Tibial nerve (tissue), 4 donors: ENCODE measurements at places on chromosomes 12 and 14. TPM values are rescaled to one million over a fixed set of nuclear protein-coding genes. Genes with fewer than 3 reads are reported as not detected.

GRCh38 chr12:2999265-2999841 is 40.2 kb downstream of the TEAD4 start:
- no peak overlapping the region for H3K27ac ChIP-seq
- H3K4me1 ChIP-seq, result no peaks in the 10 kb centered on the region
- no peaks in the 10 kb centered on the region for H3K36me3 ChIP-seq
- no peak for DNase-seq
- no peak overlapping the region for H3K4me3 ChIP-seq

GRCh38 chr14:66038618-66039017 is 447.6 kb upstream of the CCDC196 start:
- no peaks in the 10 kb centered on the region for H3K36me3 ChIP-seq
- peak; percentile 44 for DNase-seq
- H3K27ac ChIP-seq, result peak overlapping the region; percentile 3
- no peaks in the 10 kb centered on the region for H3K27me3 ChIP-seq

GRCh38 chr12:2559931-2560330 is 234.8 kb upstream of the FKBP4 start:
- H3K36me3 ChIP-seq, result no peaks in the 10 kb centered on the region
- H3K4me1 ChIP-seq, result no peaks in the 10 kb centered on the region
- no peak for DNase-seq
- H3K27ac ChIP-seq, result no peak overlapping the region
- no peaks in the 10 kb centered on the region for H3K27me3 ChIP-seq
- H3K4me3 ChIP-seq, result no peak overlapping the region

DNA sequence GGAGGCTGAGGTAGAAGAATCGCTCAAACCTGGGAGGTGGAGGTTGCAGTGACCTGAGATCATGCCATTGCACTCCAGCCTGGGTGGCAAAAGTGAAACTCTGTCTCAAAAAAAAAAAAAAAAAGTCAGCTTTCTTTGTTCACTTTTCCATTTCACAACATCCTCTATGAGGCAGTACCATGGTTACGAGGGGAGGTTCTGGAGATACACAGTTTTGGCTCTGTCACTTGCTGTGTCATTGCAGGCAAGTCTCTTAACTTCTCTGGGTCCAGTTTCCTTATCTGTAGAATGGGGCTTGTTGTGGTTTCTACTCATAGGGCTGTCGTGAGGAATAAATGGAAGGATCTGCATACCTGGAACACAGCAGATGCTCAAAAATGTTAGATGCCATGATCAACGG is 75.6 kb upstream of the SLC24A4 start:
- H3K36me3 ChIP-seq, result no peaks in the 10 kb centered on the region
- H3K4me3 ChIP-seq, result no peak overlapping the region
- no peaks in the 10 kb centered on the region for H3K27me3 ChIP-seq
- no peak overlapping the region for H3K27ac ChIP-seq
- no peak for DNase-seq
- H3K4me1 ChIP-seq, result no peaks in the 10 kb centered on the region

- DNase-seq, result no peak
- peak overlapping the region; percentile 56 for H3K4me3 ChIP-seq
- H3K4me1 ChIP-seq, result peaks cover 6% of the 10 kb centered on the region
- H3K27ac ChIP-seq, result peak overlapping the region; percentile 94
- peaks cover 30% of the 10 kb centered on the region for H3K27me3 ChIP-seq
These were observed 1.8 kb upstream of the LRFN5 start for GRCh38 chr14:41604721-41605531.

- no peak overlapping the region for H3K4me3 ChIP-seq
- no peak for DNase-seq
- no peaks in the 10 kb centered on the region for H3K27me3 ChIP-seq
- no peaks in the 10 kb centered on the region for H3K4me1 ChIP-seq
These were observed 21.8 kb upstream of the TRIM9 start for GRCh38 chr14:51116682-51117081.

DNA sequence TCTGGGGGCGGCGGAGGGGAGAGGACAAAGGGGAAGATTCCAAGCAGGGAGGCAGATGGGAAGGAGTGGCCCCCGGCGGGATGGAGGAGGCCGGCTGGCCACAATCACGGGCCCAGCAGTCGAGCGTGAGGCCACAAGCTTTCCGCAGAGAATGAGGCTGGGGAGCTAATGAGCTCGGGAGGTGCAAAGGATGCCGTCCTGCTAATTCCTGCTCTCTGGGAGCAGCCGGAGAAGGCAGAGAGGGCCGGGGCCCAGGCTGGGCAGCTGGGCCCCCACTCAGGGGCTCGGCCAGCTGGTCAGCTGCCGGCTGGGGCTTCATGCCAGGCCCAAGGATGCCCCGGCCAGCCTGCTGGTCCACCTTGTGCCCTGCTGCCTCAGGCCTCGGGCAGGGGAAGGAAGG is 98.1 kb upstream of the LHX5 start:
- H3K4me1 ChIP-seq, result no peaks in the 10 kb centered on the region
- H3K27ac ChIP-seq, result no peak overlapping the region
- H3K4me3 ChIP-seq, result no peak overlapping the region
- peaks cover 3% of the 10 kb centered on the region for H3K27me3 ChIP-seq
- no peaks in the 10 kb centered on the region for H3K36me3 ChIP-seq

- peak overlapping the region; percentile 96 for H3K27ac ChIP-seq
- H3K36me3 ChIP-seq, result no peaks in the 10 kb centered on the region
- H3K27me3 ChIP-seq, result no peaks in the 10 kb centered on the region
- peaks cover 5% of the 10 kb centered on the region for H3K4me1 ChIP-seq
- DNase-seq, result no peak
These were observed 9.5 kb upstream of the SP7 start for GRCh38 chr12:53345486-53346188.

DNA sequence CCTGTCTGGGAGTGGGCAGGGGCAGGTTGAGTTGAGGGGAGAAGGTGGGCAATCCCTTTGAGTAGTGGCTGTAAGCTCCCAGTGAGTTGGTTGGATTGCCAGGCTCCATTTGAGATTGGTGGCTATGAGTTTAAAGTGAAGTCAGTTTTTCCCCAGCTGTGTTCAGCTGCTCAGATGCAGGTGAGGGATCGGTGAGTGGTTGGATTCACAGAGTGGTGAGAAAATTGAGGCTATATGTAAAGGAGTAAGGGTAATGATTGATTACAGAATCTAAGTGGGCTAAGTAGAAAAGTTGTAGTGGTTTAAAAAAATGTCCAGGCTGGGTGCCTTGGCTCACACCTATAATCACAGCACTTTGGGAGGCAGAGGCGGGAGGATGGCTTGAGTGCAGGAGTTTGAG is 68.6 kb downstream of the GLRX5 start:
- H3K27me3 ChIP-seq, result peaks cover 15% of the 10 kb centered on the region
- no peaks in the 10 kb centered on the region for H3K36me3 ChIP-seq
- H3K27ac ChIP-seq, result no peak overlapping the region
- DNase-seq, result no peak
- H3K4me3 ChIP-seq, result no peak overlapping the region
- no peaks in the 10 kb centered on the region for H3K4me1 ChIP-seq

- no peaks in the 10 kb centered on the region for H3K36me3 ChIP-seq
- no peaks in the 10 kb centered on the region for H3K27me3 ChIP-seq
- H3K4me1 ChIP-seq, result peaks cover 13% of the 10 kb centered on the region
- no peak for DNase-seq
- no peak overlapping the region for H3K4me3 ChIP-seq
These were observed 235.2 kb upstream of the AMIGO2 start for GRCh38 chr12:47314996-47315395.

DNA sequence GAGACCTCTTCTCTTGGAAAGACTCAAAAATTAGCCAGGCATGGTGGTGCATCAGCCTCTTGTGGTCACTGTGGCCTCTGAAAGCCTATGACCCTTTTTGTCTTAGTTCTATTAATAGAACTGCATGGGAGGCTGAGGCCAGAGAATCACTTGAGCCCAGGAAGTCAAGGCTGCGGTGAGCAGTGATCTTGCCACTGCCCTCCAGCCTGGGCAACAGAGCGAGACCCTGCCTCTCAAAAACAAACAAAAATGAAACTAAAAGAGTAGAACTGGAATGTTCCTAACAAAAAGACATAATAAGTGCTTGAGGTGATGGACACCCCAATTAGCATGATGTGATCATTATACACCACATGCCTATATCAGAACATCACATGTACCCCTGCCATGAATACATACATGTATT is 197.0 kb upstream of the EEA1 start:
- H3K4me1 ChIP-seq, result no peaks in the 10 kb centered on the region
- H3K27ac ChIP-seq, result no peak overlapping the region
- H3K4me3 ChIP-seq, result no peak overlapping the region
- H3K27me3 ChIP-seq, result no peaks in the 10 kb centered on the region

- no peaks in the 10 kb centered on the region for H3K4me1 ChIP-seq
- no peak overlapping the region for H3K27ac ChIP-seq
- no peak overlapping the region for H3K4me3 ChIP-seq
- H3K36me3 ChIP-seq, result peaks cover 21% of the 10 kb centered on the region
These were observed 44.9 kb downstream of the EID3 start for GRCh38 chr12:104348283-104348993.

DNA sequence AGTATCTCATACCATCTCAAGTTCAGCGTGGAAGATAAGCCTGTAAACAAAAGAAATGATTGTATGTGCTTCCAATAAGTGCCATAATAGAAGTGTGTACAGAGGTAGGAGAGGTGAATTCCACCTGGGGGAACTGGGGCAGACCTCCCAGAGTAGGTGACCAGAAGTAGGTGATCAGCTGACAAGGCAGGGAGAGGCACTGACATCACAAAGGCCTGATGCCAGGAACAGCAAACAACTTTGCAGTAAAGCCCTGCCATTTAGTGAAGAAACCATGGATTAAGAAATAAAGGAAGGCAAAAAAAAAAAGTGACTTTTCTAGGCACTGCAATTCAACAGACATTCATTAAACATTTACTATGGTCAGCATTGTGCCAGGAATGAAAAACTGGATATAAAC is 31.1 kb downstream of the NR1H4 start:
- H3K4me1 ChIP-seq, result no peaks in the 10 kb centered on the region
- no peak for DNase-seq
- no peak overlapping the region for H3K27ac ChIP-seq
- no peaks in the 10 kb centered on the region for H3K27me3 ChIP-seq
- H3K4me3 ChIP-seq, result no peak overlapping the region
- H3K36me3 ChIP-seq, result no peaks in the 10 kb centered on the region

- H3K36me3 ChIP-seq, result no peaks in the 10 kb centered on the region
These were observed 1885.8 kb upstream of the SEL1L start for GRCh38 chr14:83419420-83419819.

- no peak for DNase-seq
- H3K4me3 ChIP-seq, result no peak overlapping the region
These were observed 217.0 kb downstream of the GPHN start for GRCh38 chr14:66724996-66725395.

- H3K4me3 ChIP-seq, result no peak overlapping the region
- H3K27ac ChIP-seq, result no peak overlapping the region
- H3K36me3 ChIP-seq, result no peaks in the 10 kb centered on the region
- H3K4me1 ChIP-seq, result no peaks in the 10 kb centered on the region
These were observed 37.0 kb upstream of the PPFIBP1 start for GRCh38 chr12:27486961-27487360.

- H3K4me1 ChIP-seq, result no peaks in the 10 kb centered on the region
- no peak overlapping the region for H3K4me3 ChIP-seq
- H3K36me3 ChIP-seq, result no peaks in the 10 kb centered on the region
- H3K27me3 ChIP-seq, result no peaks in the 10 kb centered on the region
These were observed 191.2 kb upstream of the GARIN2 start for GRCh38 chr14:66998013-66998412.

- no peak overlapping the region for H3K4me3 ChIP-seq
- no peaks in the 10 kb centered on the region for H3K4me1 ChIP-seq
- no peak overlapping the region for H3K27ac ChIP-seq
- DNase-seq, result no peak
- H3K27me3 ChIP-seq, result no peaks in the 10 kb centered on the region
These were observed 186.1 kb downstream of the TSPAN9 start for GRCh38 chr12:3263282-3263681.

GRCh38 chr12:117069926-117070900 is 29.0 kb downstream of the TESC start:
- H3K27ac ChIP-seq, result no peak overlapping the region
- no peak for DNase-seq
- H3K4me1 ChIP-seq, result no peaks in the 10 kb centered on the region
- no peaks in the 10 kb centered on the region for H3K27me3 ChIP-seq
- no peaks in the 10 kb centered on the region for H3K36me3 ChIP-seq
- H3K4me3 ChIP-seq, result no peak overlapping the region

- no peaks in the 10 kb centered on the region for H3K27me3 ChIP-seq
- no peak overlapping the region for H3K27ac ChIP-seq
- DNase-seq, result no peak
- H3K4me3 ChIP-seq, result no peak overlapping the region
- H3K36me3 ChIP-seq, result no peaks in the 10 kb centered on the region
These were observed 86.0 kb upstream of the HIF1A start for GRCh38 chr14:61609191-61609843.

- H3K36me3 ChIP-seq, result no peaks in the 10 kb centered on the region
- H3K27ac ChIP-seq, result no peak within 1 kb of the TSS
- no peak for DNase-seq
- peak within 1 kb of the TSS; percentile 34 for H3K4me3 ChIP-seq
These were observed at the start of gene WIF1 for GRCh38 chr12:65121049-65121955. WIF1 (minus strand) TSS chr12:65121305; CDS start chr12:65121191, 114 bp downstream.

DNA sequence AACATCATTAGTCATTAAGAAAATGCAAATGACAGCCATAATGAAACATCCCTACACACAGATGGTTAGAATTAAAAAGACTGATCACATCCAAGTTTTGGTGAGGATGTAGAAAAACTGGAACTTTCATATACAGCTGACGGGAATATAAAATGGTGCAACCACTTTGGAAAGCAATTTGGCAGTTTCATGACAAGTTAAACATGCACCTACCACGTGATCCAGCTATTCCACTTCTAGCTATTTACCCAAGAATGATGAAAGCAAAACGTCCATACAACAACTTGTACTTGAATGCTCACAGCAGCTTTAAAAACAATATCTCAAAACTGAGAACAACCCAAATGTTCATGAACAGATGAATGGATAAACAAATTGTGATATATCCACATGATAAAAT is 77.9 kb upstream of the AVPR1A start:
- DNase-seq, result no peak
- H3K36me3 ChIP-seq, result no peaks in the 10 kb centered on the region
- H3K4me1 ChIP-seq, result no peaks in the 10 kb centered on the region
- no peak overlapping the region for H3K4me3 ChIP-seq
- H3K27ac ChIP-seq, result no peak overlapping the region
- no peaks in the 10 kb centered on the region for H3K27me3 ChIP-seq

GRCh38 chr14:81682134-81682533 is 148.5 kb upstream of the SEL1L start:
- no peaks in the 10 kb centered on the region for H3K36me3 ChIP-seq
- H3K27ac ChIP-seq, result no peak overlapping the region
- no peaks in the 10 kb centered on the region for H3K27me3 ChIP-seq
- H3K4me1 ChIP-seq, result no peaks in the 10 kb centered on the region

RILPL2 gene
- 6.9 TPM for total RNA-seq

CLEC2A gene
- not detected for total RNA-seq

OXA1L gene
- total RNA-seq, result 65.5 TPM

PLCZ1 gene
- not detected for total RNA-seq

LBHD2 gene
- total RNA-seq, result not detected

PIWIL1 gene
- not detected for total RNA-seq
